ENCODE measurements at places on chromosomes 12 and 14.

DNA sequence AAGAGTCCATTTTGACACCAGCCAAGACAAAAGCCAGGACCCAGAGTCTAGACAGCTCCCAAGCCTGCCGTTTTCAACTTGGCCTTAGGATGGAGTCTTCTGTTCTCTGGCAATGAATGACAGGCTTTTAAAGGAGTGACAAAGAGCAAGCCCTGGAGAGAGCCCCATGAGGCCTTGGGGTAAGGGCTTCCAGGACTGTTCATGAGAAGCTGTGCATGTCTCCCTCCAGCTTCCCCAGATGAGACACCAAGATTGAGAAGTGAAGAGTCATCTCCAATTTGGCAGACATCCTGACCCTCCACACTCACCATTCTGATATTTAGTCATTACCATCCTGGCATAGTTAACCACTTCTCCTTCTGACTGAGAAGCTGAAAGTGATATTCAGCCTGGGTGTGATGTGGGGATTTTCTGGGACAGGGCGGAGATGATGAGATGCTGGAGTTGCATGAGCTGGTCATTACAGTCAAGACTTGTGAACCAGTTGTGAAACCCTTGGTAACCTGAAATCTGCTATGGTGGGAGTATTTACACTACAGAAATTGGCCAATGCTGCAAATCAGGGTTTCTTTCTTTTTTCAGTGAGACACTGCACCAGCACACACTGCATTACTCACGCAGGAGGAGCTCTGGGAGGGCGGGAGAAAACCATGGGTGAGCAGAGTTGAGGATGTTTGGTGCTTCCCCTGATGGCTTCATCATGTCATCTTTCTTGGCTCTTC lies 77.8 kb downstream of the VCPKMT start:
- DNase-seq = peak; percentile 71

DNA sequence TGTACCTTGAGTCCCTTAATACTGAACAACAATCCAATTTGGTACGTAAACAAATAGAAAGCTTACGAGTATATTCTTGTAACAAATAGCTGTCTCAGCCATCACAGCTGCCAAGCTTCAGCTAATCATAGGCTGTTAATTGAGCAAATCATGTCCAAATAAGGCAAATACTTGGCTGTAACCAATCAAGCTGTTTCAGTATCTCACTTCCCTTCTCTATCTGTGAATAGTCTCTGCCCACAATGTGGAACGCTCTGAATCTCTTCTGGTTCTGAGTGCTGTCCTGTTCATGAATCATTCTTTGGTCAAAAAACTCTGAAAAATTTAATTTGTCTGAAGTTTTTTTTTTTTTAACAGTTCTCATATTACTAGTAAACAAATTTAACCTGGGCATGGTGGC lies 5.8 kb upstream of the NEMF start:
- no peak for DNase-seq

DNA sequence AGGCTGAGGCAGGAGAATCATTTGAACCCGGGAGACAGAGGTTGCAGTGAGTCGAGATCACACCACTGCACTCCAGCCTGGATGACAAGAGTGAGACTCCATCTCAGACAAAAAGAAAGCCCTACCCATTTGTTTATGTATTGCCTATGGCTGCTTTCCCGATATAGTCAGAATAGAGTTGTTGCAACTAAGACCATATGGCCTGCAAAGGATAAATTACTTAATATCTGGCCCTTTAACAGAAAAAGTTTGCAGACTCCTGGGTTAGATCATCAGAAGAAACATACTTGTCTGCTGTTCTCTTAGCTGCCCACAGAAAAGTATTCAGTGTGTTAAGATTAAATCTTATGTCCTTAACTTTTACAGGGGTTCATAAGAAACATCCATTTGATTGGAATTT lies 122.4 kb upstream of the VASH1 start:
- DNase-seq = no peak

DNA sequence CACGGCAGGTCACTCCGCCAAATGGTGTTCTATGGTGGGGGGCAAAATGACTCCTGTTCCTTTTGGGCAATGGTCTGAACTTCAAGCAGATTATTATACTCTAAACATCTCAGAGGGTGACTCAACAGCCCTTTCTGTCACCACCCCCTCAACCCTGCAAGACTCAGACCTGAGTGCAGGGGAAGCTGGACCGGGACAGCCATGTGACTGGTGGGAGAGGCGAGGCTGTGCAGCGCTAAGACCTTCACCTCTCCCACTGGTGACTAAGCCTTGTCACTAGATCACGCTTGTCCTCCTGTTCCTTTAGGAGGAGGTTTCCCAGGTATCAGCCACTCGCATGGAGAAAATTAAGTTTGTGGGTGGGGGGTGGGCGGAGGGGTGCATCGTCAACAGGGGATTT lies 67.1 kb upstream of the CCND2 start:
- DNase-seq = no peak

- DNase-seq = peak; percentile 39
These were observed 457.1 kb downstream of the DAD1 start for GRCh38 chr14:22131749-22132476.

GRCh38 chr12:76193961-76194360 lies 109.5 kb upstream of the NAP1L1 start:
- DNase-seq = no peak

DNA sequence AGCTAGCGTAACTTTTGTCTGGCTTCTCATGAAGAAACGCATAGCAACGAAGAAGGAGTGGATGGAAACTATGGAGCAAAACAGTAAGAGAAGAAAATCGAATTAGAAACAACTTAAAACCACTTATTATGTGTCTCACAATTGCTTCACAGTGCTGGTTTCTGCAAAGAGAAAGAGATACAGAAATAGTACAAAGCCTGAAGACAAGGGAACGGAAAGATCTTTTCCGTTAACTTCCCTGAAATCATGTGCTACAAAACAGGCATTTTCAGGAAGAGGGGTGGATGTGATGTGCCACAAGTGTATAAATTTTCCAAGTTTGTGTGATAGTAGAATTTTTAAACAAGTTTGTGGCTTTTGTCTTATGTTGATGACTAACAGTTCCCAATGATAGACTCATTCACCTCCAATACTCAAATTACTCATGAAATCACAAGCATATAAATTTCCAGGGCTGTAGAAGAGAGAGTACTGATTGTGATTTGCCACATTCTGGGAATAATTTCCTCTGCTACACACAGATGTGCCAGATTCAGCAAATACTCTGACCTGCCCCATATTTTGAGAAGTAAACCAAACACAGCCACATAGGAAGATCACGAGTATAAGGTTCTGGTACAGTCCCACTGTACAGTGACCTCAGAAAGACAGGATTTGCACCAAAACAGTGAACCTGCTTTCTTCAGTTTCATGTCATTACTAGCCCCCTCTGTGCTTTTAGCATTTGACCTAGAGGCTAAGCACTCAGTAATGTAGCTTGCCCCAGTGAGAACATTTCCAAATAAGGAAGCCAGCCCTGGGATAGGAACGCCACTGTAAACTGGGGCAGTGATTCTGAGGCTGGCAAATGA lies 41.4 kb upstream of the PPFIA2 start:
- no peak for DNase-seq

GRCh38 chr14:68994056-68994455 lies 15.0 kb upstream of the ACTN1 start:
- DNase-seq = no peak

DNA sequence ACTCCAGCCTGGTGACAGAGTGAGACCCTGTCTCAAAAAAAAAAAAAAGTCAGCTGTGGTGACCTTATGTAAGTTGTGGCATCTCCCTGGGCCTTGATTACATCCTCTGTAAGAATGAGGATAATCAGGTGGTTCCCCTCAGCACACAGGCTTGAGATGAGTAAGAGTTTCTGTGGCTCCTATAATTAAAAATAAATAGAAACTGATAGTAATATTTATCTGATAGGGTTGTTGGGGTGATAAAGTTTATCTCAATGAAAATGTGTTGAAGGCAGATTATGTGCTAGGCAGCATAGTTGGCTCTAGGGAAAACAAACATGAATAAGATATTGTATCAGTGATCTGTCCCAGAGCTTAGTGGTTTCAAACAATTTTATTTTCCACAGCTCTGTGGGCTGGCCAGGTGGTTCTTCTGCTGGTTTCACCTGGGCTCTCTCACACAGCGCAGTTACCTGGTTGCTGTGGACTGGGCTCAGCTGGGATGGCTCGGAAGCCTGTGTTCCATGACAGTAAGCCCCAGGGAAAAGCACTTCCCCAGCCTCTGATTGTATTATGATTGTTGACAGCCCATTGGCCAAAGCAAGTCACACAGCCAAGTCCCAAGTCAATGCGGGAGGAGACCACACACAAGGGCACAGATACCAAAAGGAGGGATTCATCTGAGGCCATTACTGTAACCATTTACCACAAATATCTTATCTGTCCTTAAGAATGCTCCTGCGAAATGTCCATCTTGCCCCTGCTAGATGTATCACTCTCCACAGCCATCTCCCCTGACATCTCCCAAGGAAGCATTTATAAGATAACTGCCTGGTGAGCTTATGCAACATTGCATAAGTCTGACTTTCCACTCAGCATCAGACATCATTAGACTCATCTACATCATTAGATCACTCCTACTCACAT lies 151.7 kb downstream of the NUAK1 start:
- DNase-seq = no peak

- DNase-seq = no peak
These were observed 84.3 kb upstream of the ANO2 start for GRCh38 chr12:6029401-6029800.

DNA sequence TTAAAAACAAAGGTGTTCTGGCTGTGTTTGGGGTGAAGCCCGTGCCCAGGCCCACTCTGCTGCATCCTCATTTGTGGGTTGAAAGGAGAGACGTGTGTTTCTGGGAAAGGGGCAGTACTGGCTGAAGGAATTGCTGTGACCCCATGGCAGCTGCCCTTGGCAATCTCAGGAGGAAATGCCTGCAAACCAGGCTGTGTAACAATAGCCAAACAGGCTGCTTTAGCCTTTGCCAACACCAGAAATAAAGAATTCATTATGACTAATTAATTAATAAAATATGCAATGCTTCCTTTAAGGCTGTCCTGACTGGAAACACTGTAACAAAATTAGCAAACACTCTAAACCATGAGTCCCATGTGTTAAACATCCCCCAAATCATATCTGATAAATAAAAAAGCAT lies 53.0 kb upstream of the KRR1 start:
- no peak for DNase-seq

GRCh38 chr14:52267501-52268278 lies at the start of gene PTGDR:
Gene PTGDR, plus strand, starts transcription at chr14:52267698. Its CDS starts 117 bp downstream, at chr14:52267815.
- peak; percentile 64 for DNase-seq

- peak; percentile 46 for DNase-seq
These were observed 223.3 kb downstream of the CHST11 start for GRCh38 chr12:104680070-104680469.

- no peak for DNase-seq
These were observed 254.3 kb downstream of the MSRB3 start for GRCh38 chr12:65532764-65533163.

- DNase-seq = no peak
These were observed 41.5 kb downstream of the IFT81 start for GRCh38 chr12:110165540-110166159.
